ENCODE measurements at places on chromosomes 12 and 14.
A peak's percentile ranks its signal among the peaks of the same experiment; 100 is the strongest.

- no peak for DNase-seq
These were observed 8.1 kb downstream of the KRT18 start for GRCh38 chr12:52956987-52957386.

GRCh38 chr12:1907652-1908611 is 10.5 kb downstream of the CACNA2D4 start:
- DNase-seq = peak; percentile 25

- DNase-seq = no peak
These were observed 415.1 kb downstream of the TMEM121 start for GRCh38 chr14:105941226-105942166.

- DNase-seq = no peak
These were observed 190.1 kb downstream of the TTC8 start for GRCh38 chr14:89014569-89014850.

DNA sequence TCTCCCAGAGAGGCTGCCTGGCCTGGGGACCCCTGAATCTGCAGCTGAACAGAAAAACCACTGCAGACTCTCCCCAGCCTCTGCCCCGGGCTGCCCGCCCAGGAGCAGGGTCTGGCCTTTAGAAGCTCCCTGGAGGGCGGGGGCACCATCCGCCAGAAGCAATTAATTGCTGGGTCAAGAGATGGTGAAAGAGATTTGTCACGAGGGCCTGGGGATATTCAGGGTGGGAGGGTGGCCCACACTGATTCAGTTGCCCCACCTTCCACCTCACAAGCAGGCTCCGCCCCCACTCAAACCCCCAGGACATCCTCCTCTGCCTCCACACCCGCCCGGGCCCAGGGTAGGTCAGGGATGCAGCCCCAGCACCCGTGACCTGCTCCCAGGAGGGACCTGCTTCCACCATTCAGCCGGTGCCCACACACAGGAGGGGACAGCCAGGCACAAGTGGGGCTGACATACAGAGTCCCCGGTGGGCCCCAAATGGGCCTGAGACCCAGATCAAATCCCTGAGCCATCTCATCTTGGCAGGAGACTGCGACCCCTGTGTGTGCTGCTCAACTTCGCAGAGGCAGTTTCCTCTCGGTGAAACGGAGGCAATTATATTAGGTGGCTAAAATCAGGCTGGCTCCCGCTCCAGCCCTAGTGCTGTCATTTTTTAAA is 23.0 kb downstream of the NCOR2 start:
- DNase-seq = no peak

- DNase-seq = no peak
These were observed 135.5 kb downstream of the CRADD start for GRCh38 chr12:93812626-93813025.
